ENCODE measurements at places on chromosomes 12 and 14. TPM values are rescaled to one million over a fixed set of nuclear protein-coding genes. Genes with fewer than 3 reads are reported as not detected.

PLEKHD1 gene
- not detected for total RNA-seq

FERMT2 gene
- 161 TPM for total RNA-seq

GRCh38 chr12:79322905-79323304, 367.9 kb downstream of the PAWR start:
- H3K4me1 ChIP-seq: peaks cover 8% of the 10 kb centered on the region
- DNase-seq: no peak
- H3K4me3 ChIP-seq: no peak overlapping the region
- H3K27ac ChIP-seq: no peak overlapping the region

DNA sequence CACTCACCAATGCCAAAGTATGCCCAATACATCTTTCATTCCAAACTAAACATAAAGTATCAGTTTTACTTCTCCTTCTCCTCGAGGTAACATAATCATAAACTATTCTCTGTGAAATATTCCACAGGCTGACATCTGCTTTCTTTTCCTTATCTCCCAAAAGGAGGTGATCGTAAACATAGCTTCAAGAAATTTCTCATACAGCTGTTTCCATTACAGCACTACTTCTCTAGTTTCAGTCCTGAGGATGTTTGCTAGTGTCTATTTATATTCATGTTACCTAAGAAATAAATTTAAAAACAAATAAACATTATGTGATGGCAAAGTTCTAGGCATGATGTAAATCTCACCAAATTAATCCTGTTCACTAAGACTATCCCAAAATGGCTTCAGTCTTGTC, 90.1 kb upstream of the CPSF6 start:
- no peak overlapping the region for H3K27ac ChIP-seq
- peaks cover 14% of the 10 kb centered on the region for H3K27me3 ChIP-seq
- peaks cover 12% of the 10 kb centered on the region for H3K4me1 ChIP-seq
- no peaks in the 10 kb centered on the region for H3K36me3 ChIP-seq
- DNase-seq: no peak
- H3K4me3 ChIP-seq: no peak overlapping the region

Measured in HFFc6 (cell line).